ENCODE measurements at places on chromosomes 7 and 10.
A peak's percentile ranks its signal among the peaks of the same experiment; 100 is the strongest.

- no peak for DNase-seq
These were observed 201.5 kb upstream of the GPR26 start for GRCh38 chr10:123464430-123465323.

GRCh38 chr10:129133856-129134255, 333.2 kb upstream of the MGMT start:
- no peak for DNase-seq

DNA sequence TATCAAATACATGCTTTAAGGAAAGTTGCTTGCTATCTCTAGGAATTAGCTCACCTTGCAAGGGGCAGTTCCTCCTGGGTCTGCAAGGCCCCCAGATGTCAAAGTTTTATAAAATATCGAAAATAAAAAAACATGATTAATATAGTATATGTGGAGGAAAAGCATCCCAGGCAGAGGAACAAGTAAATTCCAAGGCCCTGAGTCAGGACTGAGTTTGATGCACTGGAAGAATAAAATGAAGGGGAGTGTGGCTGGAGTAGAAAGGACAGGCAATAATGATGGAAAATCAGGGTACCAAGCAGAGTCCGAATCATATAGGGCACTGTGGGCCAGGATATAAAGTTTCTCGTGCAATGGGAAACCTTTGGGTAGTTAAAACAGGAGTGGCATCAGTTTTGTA, 112.4 kb upstream of the EEPD1 start:
- no peak for DNase-seq

DNA sequence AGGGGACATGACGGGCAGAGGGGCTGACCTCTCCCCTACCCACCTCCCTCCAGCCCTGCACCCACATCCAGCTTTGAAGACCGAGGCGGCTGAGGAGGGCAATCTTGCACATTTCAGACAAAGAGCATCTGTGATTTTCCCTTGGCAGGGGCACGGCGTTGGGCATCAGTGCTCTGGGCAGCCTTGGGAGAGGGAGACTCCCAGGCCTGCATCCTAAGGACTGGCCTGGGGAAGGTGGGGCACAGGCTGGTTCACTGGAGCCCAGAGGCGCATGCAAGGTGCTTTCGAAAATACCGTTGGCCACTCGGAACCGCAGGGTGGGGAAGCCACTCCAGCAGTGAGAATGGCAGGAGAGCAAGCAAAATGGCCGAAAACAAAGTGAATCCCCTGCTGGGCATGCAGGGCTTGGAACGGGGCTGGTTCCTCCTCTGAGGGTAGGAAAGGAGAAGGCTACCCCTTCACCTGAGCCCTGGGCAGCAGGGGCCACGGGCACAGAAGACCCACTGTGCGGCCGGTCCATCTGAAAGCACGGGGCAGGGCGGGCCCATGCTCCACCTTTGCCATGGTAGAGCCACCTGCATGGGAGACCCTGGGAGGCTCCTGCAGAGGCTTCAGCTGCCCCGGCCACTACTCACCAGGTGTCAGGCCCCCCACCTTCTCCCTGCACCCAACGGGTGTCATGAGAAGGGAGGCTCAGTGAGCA, 49.8 kb downstream of the EBF3 start:
- no peak for DNase-seq

DNA sequence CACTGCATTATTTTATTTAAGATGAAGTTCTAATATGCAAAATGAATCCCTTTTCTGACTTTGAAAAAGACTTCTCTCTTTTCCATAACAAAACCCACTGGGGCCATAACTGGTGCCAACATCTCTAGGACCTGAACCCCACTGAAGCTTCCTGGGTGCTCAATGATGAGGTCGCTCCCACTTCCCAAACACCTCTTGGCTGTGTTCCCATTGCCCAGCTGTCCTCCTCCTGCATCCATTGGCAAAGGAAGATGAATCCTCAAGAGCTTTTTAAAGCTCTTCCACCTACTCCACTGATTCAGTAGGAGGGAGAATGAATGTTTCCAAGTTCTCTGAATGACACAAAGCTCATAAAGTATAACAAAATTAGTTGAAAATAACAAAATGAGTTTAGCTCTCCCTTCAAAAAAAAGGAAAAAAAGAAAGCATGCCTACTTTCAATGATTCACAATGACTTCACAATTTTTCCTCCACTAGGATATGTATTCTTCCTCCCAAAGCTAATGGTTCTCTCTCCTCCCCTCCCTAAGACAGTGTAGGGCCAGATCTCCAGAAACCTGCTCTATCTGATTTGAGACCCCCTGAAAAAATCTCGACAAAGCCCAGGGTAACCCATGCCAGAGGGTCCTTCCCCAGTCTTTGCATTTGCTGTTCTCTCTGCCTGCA, 64.8 kb downstream of the SORBS1 start:
- no peak for DNase-seq

DNA sequence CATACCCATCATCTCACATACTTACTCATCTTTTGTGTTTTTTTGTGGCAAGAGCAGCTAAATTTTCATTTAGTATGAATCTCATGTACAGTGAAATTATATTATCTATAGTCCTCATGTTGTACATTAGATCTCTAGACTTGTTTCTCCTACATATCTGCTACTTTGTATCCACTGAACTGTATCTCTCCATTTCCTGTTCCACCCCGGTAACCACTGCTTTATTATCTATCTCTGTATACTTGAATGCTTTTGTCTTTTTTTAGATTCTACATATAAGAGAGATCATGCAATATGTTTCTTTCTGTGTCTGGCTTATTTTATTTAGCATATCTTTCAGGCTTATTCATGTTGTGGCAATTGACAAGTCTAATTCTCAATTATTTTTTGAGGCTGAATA, 125.1 kb downstream of the ANKRD7 start:
- no peak for DNase-seq

DNA sequence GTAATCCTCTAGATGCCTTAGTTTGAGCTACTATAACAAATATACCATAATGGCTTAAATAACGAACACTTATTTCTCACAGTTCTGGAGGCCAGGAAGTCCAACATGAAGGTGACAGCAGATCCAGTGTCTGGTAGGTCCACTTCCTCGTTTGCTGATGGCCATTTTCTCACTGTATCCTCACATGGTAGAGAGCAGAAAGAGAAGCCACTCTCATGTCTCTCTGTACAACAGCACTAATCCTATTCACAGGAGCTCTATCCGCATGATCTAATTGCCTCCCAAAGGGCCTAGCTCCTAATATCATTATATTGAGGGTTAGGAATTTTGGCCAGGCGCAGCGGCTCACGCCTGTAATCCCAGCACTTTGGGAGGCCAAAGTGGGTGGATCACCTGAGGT, 10.2 kb downstream of the HIBADH start:
- DNase-seq: no peak

- no peak for DNase-seq
These were observed at the start of gene LRIT1 for GRCh38 chr10:84241185-84241790. TSS of gene LRIT1 (minus strand) at chr10:84241546. CDS start at chr10:84241439, 107 bp downstream.

DNA sequence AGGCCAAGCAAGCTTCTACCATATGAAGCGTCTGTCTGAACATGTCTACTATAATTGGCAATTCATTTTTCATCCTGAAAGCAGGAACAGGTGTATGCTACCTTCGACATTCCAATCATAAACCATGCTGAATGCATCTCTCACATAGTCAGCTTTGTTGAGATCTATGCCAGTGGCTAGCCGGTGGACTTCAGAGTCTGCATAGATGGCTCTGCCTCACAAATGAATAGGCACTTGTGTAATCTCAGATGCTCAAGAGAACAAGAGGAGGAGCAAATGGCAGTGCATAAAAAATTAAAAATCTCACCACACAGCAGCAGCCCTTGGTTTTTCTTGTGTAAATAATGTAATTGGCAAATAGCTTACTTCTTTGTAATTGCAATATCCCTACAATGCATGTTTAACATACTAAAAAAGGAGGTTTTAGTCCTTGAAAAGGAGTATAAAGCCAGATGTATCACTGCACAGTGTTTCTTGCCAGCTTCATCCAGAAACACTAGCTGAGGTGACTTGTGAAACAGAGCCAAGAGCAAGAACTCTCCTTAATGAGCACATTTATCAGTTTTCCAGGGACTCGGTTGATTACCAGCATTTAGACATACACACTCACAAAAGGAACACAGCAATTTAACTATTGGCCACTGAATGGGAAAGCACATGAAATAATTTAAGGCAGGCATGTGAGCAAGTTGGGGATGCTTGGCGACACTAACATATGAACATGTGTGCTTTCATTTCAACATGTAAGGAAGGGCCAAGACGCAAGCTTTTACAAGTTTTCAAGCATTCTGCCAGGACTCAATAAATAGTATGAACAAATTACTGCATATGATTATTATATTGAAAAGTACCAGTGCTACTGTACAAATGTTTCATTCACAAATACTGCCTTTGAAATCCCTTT, 249.9 kb upstream of the PLXNA4 start:
- DNase-seq: no peak

- no peak for DNase-seq
These were observed 96.2 kb upstream of the SVIL start for GRCh38 chr10:29730969-29731368.

DNA sequence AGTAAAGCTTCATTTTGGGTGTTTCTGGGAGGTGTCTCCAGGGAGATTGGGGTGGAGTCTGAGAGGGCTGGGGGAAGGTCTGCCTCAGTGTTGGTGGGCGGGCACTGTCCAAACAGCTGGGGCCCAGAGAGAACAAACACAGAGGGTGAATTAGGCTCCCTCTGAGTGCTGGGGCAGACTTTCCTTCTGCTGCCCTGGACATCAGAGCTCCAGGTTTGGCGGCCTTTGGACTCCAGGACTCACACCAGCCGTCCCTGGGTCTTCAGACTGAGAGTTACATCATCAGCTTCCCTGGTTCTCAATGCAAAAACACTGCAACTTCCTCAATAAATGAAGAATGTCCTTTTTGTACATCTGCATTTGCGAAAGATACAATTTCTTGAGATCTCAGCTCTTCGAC, 427.4 kb downstream of the PTPRN2 start:
- DNase-seq: no peak

GRCh38 chr7:24368161-24368560, 84.2 kb downstream of the NPY start:
- DNase-seq: no peak

DNA sequence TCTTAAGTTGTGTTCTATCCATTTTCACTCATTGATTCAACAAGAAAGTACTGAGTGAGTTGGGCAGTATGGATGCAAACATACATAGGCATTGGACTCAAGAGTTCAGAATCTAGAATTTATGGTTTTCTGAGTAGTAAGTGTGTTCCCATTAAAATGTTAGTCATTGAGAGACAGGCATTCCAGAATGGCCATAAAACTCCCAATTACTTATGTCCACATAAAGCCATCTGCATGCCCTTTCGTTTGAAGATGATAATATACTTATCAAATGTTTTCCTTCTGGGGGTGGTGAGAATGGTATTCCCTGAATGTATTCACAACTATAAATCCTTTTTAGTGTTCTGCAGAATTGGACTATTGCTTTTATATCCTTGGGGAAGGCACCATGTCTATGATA, 131.6 kb downstream of the CD36 start:
- no peak for DNase-seq

GRCh38 chr7:35366167-35367155, 112.6 kb upstream of the TBX20 start:
- no peak for DNase-seq

DNA sequence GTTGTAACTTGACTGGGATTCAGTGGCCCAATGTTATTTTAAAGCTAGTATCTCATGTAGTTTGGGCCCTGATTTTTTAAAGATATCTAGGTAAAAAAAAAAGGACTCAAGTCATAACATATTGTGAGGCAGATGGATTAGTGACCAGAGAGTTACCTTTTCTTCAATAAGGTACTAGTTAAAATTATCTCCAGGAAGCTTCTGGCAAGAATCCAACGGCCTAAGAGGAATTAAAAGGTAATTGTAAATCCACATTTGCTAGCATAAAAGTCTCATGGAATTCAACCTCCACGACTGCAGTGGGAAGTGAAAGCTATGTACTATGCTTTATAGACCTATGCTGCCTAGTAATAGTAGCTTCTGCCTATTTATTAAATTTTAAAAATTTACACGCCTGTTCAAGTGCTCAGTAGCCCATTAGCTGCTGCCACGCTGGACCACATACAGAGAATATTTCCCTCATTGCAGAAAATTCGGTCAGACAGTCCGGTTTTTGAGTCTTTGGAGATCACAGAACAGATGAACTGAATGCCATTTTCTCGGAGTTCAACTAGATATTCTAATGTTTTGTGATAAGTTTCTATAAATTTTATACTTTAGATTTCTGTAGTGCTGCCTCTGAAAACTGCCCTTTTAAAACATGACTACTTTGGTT, 118.4 kb downstream of the NSUN6 start:
- no peak for DNase-seq

DNA sequence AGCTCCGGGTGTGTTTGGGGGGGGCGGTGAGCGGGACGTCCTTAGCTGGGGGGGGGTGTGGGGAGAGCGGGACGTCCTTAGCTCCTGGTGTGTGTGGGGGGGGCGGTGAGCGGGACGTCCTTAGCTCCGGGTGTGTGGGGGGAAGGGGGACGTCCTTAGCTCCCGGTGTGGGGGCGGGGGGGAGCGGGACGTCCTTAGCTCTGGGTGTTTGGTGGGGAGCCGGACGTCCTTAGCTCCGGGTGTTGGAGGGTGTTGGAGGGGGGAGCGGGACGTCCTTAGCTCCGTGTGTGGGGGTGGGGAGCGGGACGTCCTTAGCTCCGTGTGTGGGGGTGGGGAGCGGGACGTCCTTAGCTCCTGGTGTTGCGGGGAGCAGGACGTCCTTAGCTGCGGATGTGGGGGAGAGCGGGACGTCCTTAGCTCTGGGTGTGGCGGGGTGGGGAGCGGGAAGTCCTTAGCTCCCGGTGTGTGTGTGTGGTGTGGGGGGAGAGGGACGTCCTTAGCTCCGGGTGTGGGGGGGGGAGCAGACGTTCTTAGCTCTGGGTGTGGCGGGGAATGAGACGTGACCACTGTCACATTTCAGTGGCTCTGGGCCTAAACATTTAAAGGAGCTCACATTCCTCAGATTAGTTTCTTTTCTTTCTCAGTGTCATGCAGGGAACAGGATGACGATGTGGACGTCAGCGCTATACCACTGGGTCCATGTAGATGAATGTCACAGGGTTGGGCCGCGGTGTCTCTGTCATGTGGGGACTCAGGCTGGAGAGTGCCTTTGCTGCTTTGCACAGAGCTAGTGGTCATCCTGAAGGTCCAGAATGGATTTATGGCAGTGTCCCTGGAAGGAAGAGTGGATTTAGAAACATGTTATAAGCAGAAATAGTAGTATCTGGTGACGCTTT, 7.5 kb downstream of the DYNC2I1 start:
- DNase-seq: peak; percentile 86

DNA sequence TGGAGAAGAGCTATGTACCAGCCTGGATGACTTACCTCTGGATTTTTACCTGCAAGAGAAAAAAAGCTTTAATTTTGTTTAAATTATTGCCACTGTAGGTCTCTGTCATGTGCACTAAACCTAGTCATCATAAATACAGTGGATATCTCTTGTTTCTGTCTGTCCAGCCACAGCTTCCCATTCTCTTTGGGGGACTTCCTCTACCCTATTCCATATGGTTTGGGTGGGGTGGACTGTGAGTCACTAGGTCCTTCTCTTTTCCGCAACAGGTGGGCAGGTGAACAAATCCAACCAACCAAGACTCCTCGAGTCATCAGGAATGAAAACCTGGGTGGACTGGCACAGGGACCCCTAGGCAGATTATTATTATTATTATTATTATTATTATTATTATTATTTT, 87.3 kb upstream of the CYTH3 start:
- no peak for DNase-seq

- DNase-seq: no peak
These were observed 6.6 kb downstream of the SYNPO2L start for GRCh38 chr10:73648975-73649829.

Measured in right hindlimb (tissue), 1 donor.